ENCODE measurements at places on chromosomes 11 and 22. TPM values are rescaled to one million over a fixed set of nuclear protein-coding genes. Genes with fewer than 3 reads are reported as not detected.

LMO2 gene
- not detected for total RNA-seq

DNA sequence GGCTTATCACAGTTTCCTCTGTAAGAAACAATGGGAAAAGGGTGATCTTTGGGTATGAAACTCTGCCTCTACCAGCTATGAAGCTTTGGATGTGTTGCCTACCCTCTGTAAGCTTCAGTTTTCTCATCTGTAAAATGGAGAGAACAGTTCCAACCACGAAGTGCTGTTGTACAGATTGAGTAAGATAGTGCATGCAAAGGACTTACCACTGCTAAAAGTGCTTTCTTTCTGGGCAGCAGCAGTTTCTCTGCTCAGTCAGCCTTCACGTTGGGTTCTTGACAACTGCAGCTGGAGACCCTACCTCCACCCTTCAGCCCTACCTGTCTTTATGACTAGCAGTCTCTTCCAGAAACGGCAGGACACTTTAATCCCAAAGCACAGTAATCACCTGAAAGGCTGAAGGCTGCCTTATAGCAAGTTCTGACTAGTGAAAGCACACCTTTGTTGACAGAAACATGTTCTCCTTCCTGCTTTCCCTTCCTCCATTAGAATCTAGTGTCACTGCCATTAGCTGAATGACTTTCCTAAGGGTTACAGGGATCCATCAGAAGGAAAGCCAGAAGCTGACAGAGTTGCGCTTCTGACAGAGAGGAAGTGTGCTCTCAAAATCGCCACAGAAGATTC is 91.4 kb downstream of the RPL27A start:
- DNase-seq = no peak

GRCh38 chr11:705646-706438 is at the start of gene EPS8L2:
Gene EPS8L2, plus strand, starts transcription at chr11:706231. Its CDS starts 3,177 bp downstream, at chr11:709408.
- no peak for DNase-seq

- no peak for DNase-seq
Measured at GRCh38 chr11:68942095-68942620, 38.5 kb downstream of the IGHMBP2 start.
